Activated T-cell treated with anti-CD3 and anti-CD28 coated beads, Interleukin-2, amount 50 U/mL, for 24 hours (primary cell): ENCODE measurements at places on chromosomes 1 and 21.

GRCh38 chr1:33381977-33382376 is 48.9 kb downstream of the PHC2 start:
- DNase-seq, result no peak

- DNase-seq, result no peak
Measured at GRCh38 chr21:31305888-31306287, 38.2 kb downstream of the TIAM1 start.

GRCh38 chr1:214281720-214282629 is 1.0 kb downstream of the SMYD2 start:
- DNase-seq, result no peak

GRCh38 chr21:14977814-14978213 is 87.0 kb downstream of the NRIP1 start:
- no peak for DNase-seq

- no peak for DNase-seq
Measured at GRCh38 chr1:165628147-165628822, 2.7 kb upstream of the MGST3 start.

GRCh38 chr1:211318576-211319280 is 7.9 kb upstream of the TRAF5 start:
- DNase-seq, result no peak

- DNase-seq, result no peak
Measured at GRCh38 chr1:223473601-223474344, 80.6 kb downstream of the CCDC185 start.

- DNase-seq, result no peak
Measured at GRCh38 chr1:216984536-216984935, 261.3 kb upstream of the ESRRG start.

DNA sequence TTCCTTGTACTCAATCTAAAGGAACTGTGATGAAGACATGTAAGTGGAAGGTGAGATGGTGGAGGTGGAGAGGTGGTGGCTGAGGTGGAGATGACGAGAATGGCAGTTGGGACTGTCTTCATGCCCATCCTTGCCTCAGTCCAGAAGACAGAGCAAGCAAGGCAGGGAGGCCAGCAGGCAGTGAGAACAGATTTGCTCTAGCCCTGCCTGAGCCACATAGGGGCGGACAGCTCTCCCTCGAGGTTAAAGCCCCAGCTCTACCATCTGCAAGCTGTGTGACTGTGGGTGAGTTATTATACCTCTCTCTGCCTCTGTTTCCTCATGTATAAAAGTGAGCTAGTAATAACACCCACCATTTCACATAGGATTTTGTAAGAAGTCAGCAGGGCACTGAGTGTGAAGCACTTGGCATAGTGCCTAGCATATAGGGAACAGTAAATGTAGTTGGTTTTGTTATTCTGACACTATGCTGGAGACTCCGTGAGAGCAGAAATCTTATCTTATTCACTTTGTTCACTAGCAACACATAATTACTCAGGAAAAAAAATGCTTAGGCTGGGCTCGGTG is 4.8 kb upstream of the FAM110D start:
- no peak for DNase-seq

DNA sequence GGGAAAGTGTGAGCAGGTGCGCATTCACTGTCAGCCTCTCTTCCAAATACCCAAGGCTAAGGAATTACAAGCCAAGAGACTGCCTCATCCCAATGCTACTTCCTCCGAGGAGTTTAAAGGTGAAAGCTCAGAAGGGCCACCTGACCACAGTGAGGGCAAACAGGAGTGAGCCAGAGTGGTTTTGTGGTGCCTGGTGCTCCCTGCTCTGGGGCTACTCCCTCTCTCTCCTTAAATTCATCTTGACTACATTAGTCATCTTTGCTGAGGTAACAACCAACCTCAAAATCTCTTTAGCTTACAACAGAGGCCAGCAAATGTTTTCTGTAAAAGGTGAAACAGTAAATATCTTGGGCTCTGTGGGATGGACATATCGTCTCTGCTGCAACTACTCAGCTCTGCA is 14.2 kb upstream of the ZBTB8A start:
- no peak for DNase-seq
